ENCODE measurements at places on chromosomes 6 and 20.

DNA sequence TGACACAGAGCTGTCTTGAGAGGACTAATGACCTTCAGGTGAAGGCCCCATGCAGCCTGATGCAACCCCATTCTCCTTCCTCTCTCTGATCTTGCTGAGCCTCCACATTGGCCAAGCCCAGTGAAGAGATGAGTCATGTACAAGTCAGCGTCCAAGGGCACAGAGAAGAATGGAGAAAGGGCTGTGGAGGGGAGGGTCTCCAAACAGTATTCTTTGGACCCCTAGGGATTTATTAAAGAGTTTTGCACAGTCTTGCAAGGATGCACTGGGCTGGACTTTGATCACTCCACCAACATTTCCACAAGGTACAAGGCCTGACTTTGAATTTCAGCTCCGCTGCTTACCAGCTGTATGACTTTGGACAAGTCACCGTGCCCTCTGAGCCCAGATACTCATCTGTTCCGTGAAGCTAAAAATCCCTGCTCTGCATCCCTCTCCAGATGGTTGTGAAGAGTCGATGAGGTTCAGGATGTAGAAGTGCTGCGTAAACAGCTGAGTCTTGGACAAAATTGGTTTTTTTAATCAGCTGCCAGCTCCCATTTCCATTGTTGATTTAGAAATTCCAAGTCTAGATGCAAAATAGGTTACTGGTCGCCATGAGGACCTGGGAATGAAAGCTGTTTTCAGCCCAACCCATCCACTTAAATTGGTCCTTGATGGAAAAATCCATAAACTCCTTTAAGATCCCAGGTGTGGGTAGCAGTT, 14.1 kb upstream of the KCNG1 start:
- DNase-seq: no peak

DNA sequence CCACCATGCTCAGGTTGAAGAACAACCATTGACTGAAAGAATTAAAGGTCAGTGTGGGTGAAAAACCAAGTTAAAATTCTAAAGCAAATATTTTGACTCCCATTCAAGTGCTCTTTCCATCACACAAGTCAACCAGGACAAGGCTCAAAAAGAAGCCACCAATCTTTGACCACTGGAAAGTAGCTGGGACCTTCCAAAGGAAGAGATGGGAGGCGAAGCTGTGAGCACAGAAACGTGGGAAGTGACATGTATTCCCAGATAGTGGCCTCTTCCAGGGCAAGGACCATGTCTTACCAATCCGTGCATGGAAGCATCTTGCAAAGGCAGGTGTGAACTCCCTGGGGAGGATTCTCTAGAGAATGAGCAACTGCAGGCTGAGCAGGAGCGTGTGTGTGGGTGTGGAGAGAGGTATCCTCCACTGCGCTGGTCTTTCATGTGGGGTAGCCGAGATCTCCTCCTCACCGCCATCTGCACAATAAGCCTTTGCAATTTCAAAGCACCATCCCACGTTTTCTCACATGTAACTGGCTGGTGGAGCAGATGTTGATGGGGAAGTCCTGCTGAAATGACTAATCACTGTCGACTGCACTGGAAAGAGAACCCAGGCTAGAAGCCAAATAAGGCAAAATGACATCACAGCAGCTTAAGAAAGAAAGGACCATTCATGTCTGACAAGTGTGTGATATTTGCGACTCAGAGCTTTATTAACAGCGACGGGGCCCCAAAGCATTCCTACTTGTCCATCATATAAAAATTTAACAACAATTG, 189.4 kb upstream of the RREB1 start:
- DNase-seq: no peak

GRCh38 chr6:109507490-109508072, 24.6 kb upstream of the ZBTB24 start:
- DNase-seq: no peak

- no peak for DNase-seq
Measured at GRCh38 chr6:166565084-166565967, 21.2 kb downstream of the RAMACL start.

GRCh38 chr20:33490023-33490933, at the start of gene CBFA2T2:
Gene CBFA2T2, plus strand, starts transcription at chr20:33490096. Its CDS starts 172 bp downstream, at chr20:33490268.
- DNase-seq: no peak
